ENCODE measurements at places on chromosomes 11 and 22. TPM values are rescaled to one million over a fixed set of nuclear protein-coding genes. Genes with fewer than 3 reads are reported as not detected.

DNA sequence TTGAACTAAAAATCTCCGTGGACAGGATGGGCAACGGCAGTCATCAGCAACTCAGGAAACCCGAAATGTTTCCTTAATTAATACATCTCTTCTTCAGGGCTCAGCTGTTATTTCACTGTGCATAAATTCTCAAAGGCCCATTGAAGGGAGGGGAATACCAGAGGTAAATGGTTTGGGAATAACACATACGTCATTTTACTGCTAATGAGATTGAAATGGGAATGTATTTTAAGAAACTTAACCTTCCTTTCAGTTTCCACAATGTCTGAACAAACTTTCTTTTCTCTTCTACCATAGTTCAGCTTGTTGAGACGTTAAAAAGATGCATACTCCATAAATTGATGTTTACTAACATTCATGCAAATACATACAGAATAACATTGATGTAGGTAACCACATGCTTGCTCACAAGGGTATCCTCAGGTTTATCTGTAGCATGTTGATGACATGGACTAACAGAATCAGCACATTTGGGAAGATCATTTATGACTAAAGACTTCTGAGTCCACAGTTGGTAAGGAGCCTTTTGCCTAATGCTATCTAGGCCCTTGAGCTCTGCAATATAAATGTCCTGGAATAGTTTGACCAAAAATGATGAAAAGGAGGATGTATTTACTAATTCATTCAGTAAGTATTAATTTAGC, 7.7 kb upstream of the PRRG4 start:
- no peak for DNase-seq

Gene NRGN
- 2.9 TPM for total RNA-seq

DNA sequence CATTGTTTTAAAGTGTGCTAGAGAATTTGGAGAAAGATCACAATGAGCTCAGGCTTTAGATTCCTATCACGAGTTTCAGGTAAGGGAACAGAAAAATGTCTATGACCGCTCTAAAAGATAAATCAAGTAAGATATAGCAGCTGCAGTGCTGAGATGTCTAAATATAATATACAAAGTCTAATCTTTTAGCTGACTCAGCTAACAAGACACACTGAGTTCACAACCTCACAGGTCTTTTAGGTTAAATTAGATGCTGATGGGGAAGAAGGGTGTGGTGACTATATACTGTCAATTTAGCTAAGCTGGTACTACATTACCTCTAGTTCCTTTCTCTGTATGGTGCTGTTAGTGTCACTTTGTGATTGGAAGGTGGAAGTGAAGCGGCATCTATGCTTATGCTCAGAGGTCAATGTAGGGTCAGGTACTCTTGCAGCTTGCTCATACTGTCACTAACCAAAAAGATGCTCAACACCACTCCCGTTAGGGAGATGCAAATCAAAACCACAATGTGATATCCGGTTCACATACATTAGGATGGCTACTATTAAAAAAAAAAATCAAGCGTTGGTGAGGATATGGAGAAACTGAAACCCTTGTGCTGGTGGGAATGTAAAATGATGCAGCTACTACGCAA, 283.5 kb downstream of the SWAP70 start:
- DNase-seq: no peak

Gene MYBPC3
- total RNA-seq: not detected

GRCh38 chr11:59841514-59841913, 3.8 kb downstream of the CBLIF start:
- no peak for DNase-seq

Gene OR52A5
- total RNA-seq: not detected

DNA sequence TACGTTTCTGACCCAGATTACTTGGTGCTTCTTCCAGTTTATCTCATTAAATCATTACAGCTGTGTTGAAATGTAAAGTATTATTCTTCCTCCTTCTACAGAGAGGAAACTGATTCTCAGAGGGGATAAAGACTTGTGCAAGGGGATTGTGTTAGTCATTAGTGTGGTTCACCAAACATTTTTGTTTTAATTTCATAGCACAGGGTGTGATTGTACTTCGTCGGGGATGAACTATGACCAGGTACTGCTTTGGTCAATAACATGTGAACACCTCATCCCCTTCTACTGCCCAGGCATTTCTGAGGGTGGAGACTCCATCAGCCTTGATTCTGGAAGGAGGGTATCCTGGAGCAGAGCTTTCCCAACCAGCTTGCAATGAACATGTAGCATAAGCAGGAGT, 120.2 kb upstream of the ALX4 start:
- no peak for DNase-seq

- DNase-seq: peak; percentile 24
Measured at GRCh38 chr11:91394727-91395414, 829.7 kb upstream of the FAT3 start.

Gene HTR3B
- total RNA-seq: not detected

DNA sequence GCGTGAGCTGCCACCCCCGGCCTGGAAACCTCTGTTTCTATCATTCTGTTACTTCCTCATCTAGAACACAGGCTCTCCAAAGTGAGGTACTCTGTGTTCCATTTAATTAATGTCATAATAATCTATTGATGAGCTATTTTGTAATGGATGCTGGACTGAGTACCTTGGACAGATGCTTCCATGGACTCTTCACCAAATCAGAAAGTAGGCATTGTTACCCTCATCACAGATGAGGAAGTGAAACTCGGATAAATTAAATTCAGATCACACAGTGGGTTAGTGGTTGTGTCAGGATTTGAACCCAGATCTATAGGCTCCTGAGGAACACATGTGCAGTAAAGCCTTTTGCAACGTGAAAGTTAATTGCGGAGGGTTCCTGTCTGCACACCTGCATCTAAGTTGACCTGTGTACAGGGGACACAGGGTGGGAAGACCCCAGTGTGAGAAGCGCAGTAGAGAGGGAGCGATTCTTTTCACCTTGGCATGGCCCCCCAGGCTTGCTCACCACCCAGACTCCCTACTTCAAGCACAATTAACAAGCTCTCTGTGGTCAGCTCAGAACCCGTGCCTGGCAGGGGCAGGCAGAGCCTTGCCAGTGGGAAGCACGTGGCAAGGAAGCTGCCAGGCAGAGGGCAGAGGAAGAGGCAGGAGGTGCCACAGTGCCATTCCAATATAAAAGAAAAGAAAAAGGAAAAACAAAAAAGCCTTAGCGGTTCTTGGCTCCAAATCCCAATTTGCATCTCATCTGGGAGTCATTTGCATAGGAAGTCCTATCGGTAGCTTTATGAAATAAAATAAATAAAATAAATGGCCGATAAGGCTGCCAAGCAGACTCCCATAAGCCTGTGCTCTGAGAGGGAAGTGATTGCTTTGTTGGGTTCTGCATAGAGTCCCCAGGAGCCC, 239.3 kb downstream of the GRIK4 start:
- no peak for DNase-seq

DNA sequence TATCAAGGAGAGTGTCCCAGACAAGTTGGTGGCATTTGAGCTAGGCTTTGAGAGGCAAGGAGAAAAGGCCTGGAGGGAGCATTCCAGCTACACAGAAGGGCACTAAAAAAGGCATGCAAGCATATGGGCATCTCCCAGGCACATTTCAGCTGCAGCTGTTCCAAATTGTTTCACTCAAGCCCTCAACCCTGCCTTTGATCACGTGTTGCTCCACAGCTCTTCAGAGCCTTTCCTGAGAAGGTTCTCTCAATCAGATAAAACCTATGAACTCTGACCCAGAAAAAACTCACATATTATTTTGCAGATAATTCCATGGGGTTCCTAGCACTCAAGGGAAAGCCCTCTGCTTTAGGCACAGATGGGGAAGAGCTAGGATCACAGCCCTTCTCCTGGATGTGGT, 24.4 kb upstream of the HSPA8 start:
- peak; percentile 85 for DNase-seq

DNA sequence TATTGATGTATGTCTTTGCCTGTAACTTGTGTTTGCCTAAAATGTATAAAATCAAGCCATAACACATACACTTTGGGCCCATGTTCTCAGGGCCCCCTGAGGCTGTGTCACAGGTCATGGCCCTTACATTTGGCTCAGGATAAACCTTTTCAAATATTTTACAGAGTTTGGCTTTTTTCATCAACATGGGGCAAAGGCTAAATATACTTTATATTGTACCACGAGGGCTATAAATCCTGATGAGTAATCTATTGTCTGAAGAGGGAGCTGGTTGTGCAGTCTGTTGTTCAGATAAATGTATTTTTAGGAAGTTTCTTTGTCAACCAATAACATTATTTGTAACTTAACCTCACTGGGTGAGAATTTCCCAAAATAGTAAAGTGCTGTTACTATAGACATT, 404.6 kb upstream of the DDI1 start:
- DNase-seq: no peak

DNA sequence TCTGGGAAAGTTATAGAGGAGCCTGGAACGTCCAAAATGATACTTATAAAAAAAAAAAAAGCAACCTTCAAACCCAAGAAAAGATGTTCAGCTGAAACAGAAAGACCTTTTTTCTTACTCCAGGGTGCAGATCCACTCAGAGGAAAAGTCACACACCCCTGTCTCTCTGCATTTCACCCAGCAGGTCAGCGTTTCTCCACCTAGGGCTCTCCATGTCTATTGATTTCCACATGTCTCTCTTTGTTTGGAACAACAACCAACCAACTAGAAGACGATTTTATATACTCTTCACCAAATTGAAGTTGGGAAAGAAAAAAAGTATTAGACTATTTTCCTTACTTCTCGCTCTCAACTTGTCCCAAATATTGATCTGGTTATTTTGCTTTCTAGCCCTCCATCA, 42.2 kb upstream of the BLID start:
- DNase-seq: no peak

DNA sequence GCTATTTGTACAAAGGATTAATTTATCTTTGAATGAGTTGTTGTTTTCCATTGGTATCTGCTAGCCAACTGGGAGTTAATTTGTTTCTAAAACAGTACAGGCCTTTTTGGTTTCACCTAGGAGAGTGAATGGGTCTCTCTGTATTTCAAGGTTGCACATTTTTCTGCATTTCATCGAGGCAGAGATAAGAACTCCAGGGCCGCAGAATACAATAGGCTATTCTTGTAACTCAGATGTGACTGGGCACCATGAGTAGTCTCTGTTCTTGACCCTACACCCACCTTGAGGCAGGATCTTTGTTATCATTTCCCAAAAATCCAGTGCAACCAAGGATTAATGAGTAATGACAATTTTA, 51.7 kb upstream of the OR9Q1 start:
- DNase-seq: no peak

All from tongue (tissue), 3 donors.